ENCODE measurements at places on chromosomes 1 and 21. TPM values are rescaled to one million over a fixed set of nuclear protein-coding genes. Genes with fewer than 3 reads are reported as not detected.

The FAAH gene
- 2.6 TPM for total RNA-seq

DNA sequence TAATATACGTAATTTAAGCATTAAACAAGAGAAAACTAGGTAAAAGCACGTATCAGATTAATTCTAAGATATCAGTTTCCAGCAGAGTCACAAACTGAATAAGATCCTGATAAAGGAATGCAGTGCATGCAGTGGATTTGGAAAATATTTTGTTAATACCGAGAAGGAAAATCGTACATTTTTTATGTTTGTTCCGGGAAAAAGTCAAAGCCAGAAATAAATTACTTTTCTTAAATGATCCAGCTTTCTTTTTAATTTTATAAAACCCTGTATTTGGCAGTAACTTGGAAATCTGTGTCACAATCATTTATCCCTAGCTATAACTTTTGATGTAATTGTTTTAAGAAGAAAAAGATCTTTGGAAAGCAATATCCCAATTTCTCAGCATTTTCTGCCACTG lies 955 bp downstream of the PALMD start:
- DNase-seq = no peak

- no peak for DNase-seq
Observed at GRCh38 chr1:88982055-88982454, 10.4 kb downstream of the KYAT3 start.

DNA sequence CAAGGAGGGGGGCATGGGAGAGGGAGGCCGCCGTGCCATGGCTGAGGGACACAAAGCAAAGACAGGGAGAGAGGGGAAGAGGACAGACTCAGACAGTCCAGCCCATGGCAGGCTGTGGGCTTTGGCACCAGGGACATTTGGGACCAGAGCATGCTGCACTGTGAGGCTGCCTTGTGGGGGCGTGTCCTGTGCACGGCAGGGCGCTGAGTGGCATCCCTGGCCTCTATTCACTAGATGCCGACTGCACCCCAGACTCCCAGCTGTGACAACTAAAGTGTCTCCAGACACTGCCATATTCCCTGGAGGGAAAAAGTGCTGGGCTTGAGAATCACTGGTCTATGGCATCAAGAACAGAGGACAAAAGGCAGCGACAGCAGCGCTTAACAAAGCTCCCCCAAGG lies 18.6 kb upstream of the PRDM15 start:
- DNase-seq = no peak

DNA sequence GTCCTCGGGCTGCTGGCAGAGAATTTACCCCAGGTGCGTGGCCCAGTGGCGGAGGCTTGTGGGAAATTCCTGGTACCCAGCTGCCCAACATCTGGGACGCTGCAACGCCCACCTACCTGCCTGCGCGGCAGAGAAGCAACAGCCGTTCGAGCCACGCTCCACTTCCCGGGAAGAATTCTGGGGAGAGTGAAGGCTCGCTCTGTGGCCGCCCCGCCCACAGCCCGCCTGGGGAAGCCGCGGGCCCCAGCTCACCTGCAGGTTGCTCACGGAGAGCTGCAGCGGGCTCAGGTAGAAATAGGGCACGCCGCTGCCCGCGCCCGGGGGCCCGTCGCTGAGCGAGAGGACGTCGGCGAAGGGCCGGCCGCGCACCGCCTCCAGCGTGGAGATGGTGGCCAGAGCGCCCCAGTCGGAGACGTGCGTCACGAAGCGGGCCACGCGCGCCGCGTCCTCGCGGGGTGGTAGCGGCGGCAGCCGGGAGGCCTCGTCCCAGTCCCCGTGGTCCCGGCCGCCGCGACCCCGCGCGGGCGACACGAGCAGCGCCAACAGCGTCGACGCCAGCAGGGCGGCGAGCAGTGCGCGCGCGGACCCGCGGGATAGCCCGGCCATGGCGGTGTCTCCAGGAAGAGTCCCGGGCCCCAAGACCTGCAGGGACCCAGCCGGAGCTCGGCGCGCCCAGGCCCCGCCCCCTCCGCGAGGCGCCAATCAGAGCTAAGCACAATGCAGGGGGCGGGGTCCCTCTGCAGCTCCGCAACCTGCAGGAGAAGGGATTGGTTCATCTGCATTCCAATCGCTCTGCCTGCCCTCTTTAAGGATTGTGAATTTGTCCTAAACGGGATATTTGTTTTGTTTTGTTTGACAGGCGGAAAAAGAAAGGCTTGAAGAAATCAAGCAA lies at the start of gene CREG1:
TSS of gene CREG1 (minus strand) at position 627 of the 892 bp plus-strand sequence.
- peak; percentile 93 for DNase-seq

DNA sequence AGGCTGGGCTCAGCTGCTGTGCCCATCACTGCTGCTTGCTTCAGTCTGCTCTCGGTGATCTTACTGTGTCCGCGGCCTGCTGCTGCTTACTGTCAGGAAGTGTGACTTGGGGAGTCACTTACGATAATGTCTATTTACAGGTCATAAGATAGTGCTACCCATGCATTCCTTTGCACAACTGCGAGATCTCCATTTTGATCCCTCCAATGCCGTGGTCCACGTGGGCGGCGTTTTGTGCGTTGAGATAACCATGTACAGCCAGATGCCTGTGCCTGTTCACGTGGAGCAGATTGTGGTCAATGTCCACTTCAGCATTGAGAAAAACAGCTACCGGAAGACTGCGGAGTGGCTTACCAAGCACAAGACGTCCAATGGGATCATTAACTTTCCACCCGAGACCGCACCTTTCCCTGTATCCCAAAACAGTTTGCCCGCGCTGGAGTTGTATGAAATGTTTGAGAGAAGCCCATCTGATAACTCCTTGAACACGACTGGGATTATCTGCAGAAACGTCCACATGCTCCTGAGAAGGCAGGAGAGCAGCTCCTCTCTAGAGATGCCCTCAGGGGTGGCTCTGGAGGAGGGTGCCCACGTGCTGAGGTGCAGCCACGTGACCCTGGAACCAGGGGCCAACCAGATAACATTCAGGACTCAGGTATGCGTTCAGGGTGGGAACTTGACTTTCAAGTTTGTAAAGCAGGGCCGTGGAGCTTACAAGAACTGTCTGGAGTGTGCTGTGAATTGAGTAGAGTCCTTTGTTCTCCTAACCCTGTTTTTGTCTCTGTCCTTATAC lies 24.4 kb upstream of the PWP2 start:
- peak; percentile 19 for DNase-seq

The CFHR4 gene
- total RNA-seq = not detected

DNA sequence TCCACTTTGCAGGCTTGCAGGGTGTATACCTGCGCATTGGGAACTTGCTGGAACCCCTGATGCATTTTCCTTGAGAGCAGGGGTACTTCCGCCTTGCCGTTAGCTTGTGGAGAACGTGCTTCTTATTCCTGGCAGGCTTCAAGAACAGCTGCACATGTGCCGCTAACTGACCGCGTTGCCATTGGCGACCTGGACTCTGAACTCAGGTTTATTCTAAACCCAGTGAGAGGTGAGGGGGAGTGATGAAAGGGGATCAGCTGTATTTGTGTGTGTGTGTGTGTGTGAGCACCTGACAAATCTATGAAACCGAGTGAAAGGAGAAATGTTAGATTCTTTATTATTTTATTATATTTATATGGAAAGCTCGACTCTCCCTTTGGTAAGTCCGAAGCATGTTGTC lies 128.6 kb downstream of the HUNK start:
- no peak for DNase-seq

- DNase-seq = no peak
Observed at GRCh38 chr1:229093609-229094336, 177.1 kb upstream of the RAB4A start.

DNA sequence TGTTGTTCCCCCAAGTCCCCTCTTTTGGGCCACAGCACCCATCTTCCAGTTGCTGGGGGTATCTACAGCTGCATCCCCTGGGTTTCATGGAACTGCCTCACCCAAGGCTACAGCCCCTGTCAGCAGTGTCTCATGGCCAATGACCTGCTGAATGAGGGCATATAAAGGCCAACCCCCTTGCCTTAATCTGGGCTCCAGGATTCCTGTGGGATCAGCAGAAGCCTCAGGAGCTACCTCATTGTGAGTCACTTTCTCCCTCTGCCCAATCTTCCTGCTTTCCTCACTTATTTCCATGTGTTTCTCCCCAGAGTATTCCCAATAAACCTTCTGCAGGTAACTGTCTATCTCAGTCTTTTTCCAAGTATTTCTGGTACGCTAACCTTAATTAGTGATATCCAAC lies 37.3 kb upstream of the SYT14 start:
- DNase-seq = peak; percentile 45

The WLS gene
- 50.8 TPM for total RNA-seq

DNA sequence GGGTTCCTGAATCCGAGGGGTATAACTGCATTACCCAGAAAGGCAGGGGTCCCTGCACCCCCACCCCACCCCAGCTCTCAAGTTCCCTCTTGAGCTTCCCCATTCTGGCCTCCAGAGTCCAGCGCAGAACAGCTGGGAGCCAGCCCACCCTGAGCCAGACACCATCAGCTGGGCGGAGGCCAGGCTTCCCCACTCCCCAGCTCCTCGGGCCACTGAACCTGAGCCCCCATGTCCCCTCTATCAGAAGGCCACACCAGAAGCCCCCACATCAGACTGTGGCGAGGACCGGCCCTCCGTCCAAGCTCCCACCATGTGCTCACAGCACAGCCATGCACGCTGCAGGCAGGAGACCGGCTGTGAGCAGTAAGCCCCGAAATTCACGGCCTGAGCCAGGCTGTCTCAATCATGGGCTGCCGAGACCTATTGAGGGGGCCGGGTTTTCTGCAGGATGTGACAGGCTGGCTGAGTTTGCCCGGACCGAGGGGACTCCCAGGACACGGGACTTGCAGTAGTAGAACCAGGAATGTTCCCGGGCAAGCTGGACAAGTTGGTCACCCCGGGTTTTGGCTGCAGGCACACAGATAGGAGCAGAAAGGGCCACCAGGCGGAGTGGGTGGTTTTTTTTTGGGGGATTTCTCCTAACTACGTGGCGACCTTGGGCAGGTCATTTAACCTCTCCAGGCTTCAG lies 25.5 kb upstream of the TNFRSF1B start:
- DNase-seq = no peak

The PRRC2C gene
- 58.0 TPM for total RNA-seq

GRCh38 chr1:8813016-8813763 lies 4.2 kb downstream of the RERE start:
- DNase-seq = peak; percentile 78

The PALMD gene
- total RNA-seq = 63.3 TPM

DNA sequence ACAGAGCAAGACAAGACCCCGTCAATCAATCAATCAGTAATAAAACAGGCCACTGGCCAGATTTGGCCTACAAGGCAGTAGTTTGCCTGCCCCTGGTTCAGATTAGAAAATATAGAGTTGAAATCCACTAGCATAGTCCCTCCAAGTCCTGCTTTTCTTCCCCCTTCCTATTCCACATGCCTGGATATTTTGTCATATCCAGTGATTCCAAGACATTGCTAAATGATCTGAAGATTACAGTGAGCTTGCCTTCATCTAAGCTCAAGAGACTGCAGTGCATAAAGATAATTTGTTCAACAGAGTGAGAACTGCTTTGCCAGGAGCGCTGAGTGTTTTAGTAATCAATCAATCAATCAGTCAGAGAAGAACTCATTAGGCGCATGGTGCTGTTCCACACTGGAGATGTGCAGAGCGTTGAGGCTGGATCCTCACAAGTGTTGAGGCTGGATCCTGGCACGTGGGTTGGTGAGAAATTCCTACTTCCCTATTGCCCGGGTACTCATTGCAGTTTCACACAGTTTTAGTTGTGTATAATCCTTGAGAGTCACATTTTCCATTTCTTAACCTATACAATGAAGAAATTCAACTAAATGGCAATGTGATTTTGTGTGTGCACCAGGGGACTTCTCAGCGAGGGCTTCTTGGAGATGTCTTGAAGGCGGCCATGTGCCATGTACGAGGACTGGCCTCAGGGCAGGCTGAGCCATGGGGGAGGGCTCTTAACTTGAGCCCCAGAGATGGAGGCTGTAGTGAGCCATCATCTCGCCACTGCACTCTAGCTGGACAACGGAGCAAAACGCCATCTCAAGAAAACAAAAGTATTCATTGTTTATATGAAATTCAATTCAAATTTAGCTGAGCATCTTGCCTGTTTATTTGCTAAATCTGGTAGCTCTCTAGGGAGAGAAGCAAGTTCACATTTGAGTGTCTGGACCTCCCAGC lies 76.3 kb downstream of the TOMM20 start:
- no peak for DNase-seq

The KLF17 gene
- total RNA-seq = not detected

- DNase-seq = no peak
Observed at GRCh38 chr21:25416669-25417068, 190.6 kb downstream of the MRPL39 start.

DNA sequence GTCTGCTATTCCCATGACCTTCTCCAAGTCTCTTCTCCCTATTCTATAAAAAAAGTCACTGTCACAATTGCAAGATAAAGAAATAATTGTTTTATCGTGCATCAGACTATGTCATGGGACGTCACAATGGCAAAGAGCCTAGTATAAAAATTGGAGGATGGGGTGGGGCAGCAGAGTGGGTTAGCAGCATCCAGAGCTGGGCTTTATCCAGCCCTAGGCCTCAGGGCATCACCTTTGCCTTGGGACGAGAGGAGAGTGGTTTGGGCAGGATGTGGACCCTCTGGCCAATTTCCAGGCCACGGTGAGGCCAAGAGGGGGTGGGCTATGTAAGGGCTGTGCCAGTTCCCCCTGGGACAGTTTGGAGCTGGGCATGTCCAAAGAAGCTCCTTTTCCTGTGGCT lies 25.7 kb downstream of the WNT4 start:
- DNase-seq = no peak

DNA sequence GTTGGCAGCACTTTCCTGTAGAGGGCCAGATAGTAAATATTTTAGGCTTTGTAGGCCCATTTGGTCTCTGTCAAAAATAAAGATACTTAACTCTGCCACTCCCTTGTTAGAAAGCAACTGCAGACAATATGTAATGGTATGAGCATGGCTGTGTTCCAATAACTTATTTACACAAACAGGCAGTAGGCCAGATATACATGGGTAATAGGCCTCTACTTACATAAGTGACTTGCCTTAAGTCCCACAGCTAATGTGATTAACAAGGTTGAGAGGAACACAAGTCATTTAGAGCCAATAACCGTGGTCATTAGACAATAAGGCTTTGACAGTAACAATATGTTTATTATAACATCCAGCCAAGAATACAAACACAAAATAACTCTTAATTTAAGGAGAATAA lies 17.4 kb downstream of the CCT8 start:
- DNase-seq = no peak

GRCh38 chr1:206581571-206581981 lies 30.7 kb downstream of the EIF2D start:
- peak; percentile 40 for DNase-seq

DNA sequence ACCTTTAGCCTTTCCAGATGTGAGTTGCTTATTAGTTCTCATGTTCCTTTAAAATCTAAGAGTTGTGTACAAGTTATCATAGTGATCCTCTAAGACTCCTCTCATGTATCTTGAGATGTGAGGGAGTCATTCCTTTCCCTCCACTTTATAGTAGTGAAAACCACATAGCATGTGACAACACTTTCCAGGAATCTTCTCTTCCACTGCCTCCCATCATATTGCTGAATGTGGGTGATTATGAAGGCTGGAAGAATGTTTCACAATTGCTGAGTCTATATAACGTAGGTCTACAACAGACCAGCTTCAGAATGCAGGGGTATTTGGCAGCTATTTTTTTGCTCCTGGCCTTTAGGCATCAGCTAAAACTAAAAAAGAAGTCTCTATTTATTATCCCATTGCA lies 44.7 kb upstream of the LRRC7 start:
- no peak for DNase-seq
